ENCODE measurements at places on chromosomes 4 and X. TPM values are rescaled to one million over a fixed set of nuclear protein-coding genes. Genes with fewer than 3 reads are reported as not detected.

The SEPTIN6 gene
- 33.0 TPM for total RNA-seq

The TLR3 gene
- 15.2 TPM for total RNA-seq

The FGA gene
- not detected for total RNA-seq

The NAP1L5 gene
- 7.9 TPM for total RNA-seq

The OCIAD1 gene
- 114 TPM for total RNA-seq

The CXCL3 gene
- 6.9 TPM for total RNA-seq

The USP51 gene
- total RNA-seq, result 3.6 TPM

The EDA gene
- total RNA-seq, result 9.2 TPM

The KIAA0232 gene
- 46.7 TPM for total RNA-seq

The KLB gene
- total RNA-seq, result 1.2 TPM

The ARSD gene
- 20.1 TPM for total RNA-seq

The REELD1 gene
- 0.62 TPM for total RNA-seq

The COMMD8 gene
- total RNA-seq, result 10.7 TPM

The HSFX1 gene
- total RNA-seq, result 2.9 TPM

The FGFBP2 gene
- total RNA-seq, result 129 TPM

The GC gene
- total RNA-seq, result not detected

The UGT2B17 gene
- total RNA-seq, result not detected

The OTC gene
- total RNA-seq, result 0.36 TPM
